ENCODE measurements at places on chromosomes 7 and 10.
A peak's percentile ranks its signal among the peaks of the same experiment; 100 is the strongest.

DNA sequence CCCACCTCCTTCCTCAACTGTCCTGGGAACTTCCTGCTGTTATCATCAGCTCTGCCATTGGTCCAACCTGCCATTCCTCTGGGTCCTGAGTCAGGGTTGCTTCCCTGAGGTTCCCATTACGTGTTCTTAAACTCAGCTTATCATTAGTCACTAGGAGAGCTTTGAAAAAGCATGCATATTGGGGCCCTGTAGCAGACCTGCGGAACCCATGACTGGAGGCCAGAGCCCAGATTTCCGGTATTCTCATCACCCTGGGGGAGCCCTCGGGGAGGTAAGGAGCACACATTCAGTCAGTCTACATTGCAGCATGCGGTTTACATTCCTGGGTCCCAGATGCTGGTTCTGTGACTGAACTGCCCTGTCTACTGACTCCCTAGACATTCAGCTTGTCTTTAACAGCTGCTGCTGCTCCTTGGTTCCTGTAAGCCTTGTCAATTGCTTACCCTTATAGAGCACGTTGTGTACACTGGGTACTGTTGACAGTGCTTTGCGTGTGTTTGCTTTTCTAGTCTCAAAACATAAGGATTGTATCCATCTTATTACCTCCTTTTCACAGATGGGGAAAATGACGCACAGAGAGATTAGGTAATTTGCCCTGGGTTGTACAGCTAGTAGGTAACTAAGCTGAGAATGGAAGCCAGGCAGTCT, 12.8 kb downstream of the CDHR3 start:
- no peak for DNase-seq

- no peak for DNase-seq
Observed at GRCh38 chr10:14603534-14604102, 171.1 kb downstream of the FAM107B start.

DNA sequence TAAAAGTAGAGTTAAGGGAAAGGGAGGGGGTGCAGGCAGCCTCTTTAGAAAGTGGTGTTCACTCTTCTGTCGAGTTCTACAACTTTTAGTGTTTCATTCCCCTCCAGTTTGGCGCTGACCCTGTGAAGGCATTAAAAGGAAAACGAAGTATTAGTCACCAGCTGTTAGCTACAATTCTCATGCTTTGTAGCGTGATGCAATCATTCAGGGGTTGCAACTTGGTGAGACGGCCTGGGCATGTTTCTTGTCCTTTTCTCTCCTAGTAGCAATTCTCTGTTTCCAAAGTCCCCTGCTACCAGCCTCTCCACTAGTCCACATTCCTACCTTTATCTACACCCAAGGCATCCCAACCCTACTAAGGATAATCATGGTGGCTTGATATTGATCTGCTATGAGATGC, 33.7 kb upstream of the DGKI start:
- no peak for DNase-seq

- no peak for DNase-seq
Observed at GRCh38 chr10:90998733-90999511, 78.0 kb upstream of the ANKRD1 start.

DNA sequence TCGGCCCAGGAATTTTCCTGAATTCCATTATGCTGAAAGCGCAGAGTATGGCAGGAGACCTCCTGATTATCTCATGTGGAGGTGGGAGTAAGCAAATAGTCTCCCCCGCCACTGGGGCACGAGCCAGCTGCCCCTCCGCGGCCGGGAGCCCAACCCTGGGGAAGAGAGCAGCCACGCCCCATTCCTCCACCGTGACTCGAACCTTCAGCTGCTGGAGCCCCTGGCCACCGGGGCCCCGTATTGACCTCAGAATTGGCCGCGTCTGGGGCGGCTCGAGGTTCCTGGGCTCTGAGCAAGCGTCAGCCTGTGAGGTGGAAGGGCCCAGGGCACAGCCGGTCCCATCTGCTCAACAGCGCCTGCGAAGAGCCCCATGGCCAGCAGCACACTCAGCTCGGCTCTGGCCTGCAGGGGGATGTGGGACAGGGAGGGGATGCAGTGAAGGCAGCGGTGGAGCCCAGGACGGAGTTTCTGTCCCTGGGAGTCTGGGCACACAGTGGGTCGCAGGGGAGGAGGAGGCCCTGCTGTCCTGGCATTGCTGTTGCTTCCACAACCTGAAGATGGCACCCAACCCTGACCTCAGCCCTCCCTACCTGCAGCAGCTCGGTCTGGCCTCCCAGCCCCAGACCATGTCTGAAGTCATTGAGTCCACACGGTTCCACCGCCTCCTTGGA, 97.8 kb downstream of the CHST15 start:
- DNase-seq = peak; percentile 89

DNA sequence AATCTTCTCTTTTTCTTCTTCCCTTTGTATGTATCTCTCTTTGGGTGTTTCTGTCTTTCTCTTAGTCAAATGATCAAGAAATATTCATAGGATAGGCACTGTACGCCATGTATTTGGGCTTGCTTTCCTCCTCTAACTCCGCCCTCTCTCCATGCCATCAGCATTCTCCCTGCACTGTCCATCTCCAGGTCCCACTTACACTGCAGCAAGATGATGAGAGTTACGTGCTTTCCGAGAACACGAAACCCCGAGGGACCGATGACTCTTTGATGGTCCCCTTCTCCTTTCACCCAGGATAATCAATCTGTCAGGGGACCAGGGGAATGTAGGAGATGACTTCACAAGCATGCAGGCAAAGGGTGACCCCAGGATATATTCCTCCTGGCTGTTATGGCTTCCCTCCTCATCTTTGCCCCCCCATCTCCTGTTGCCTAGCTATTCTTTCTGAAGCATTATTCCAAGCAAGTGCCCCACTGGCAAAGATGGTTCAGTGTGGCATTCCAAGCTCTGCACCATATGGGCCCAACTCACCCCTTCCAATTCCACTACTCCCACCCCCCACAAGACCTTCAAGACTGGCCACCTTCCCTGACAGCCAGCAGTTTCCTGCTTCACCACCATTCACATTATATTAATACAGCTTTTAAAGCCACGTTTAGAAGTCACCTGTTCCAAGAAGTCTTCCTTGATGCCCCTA, 40.0 kb downstream of the HIF1AN start:
- DNase-seq = no peak

GRCh38 chr10:124237282-124237961, 144.0 kb upstream of the CHST15 start:
- no peak for DNase-seq

DNA sequence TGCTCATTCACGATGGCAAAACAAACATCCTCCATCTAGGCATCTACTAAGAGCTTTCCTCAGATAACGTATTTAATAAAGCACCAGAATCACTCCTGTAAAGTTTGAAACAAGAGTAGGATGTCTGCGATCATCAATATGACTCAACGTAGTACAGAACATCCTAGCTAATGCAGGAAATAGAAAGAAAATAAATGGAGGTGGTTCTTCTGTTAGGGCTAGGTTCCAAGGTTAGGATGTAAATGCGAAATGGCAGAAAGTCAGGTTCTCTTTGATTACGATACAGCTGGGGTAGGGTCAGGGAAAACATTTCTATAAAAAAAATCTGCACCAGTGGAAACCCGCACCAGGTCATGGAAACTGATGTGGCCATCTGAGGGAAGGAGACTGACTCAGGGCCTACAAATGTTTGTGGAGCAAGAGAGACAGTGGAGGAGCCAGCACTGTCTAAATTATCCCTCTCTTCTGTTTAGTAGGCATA, 29.1 kb downstream of the CCDC6 start:
- no peak for DNase-seq

GRCh38 chr7:27117887-27118491, 12.6 kb downstream of the HOXA4 start:
- DNase-seq = no peak

GRCh38 chr10:78934994-78935602, 133.7 kb upstream of the ZMIZ1 start:
- DNase-seq = no peak

- DNase-seq = no peak
Observed at GRCh38 chr10:91146146-91146545, 74.3 kb upstream of the PCGF5 start.

DNA sequence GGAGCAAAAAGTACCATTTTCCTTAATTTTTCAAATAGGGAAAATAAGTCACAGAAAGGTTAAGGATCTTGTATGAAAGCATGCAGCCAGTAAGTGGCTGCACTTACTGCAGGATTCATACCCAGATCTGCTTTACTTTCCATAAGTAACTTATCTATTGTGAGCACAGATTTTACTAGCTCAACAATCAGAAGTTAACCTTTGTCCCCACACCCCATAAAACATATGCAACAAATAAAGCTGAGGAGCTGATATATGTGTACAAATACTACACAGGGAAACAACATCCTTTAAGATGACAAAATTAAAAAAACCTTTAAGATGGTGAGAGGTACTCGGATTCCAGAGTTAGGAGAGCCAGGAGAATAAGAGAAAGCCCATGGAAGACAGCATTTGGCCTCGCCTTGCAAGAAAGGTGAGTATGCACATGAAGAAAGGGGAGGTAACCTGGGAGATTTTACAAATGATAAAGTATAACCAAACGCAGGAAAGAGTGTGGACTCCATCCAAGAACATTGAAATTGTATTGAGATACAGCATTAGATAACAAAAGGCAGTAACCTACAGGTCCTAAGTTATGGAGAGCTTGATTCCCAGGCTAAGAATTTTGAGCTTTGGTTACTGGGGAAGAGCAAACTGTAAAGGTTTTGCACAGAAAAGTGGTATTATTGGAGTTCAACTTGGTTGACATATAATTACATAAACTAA, 87.1 kb downstream of the ITGB8 start:
- DNase-seq = no peak

DNA sequence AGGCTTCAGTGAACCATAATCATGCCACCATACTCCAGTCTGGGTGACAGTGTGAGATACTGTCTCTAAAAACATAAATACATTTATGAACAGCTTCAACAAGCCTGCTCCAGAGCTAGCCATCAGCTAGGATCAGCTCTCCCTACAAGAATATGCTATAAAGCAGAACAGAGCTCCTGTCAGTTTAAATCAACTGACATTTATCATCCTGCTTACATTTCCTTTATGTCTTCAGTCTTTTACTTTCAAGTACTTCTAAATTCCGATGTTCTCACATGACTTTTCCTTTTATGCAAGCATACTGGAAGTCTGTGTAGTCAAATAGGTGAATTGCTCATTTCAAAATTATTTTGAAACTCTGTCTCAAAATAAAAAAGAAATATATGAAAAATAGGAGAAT, 64.6 kb downstream of the COA1 start:
- DNase-seq = no peak

Measured in 8988T (cell line).